Skin of body (tissue), 3 donors: ENCODE measurements at places on chromosomes 13 and 19.

DNA sequence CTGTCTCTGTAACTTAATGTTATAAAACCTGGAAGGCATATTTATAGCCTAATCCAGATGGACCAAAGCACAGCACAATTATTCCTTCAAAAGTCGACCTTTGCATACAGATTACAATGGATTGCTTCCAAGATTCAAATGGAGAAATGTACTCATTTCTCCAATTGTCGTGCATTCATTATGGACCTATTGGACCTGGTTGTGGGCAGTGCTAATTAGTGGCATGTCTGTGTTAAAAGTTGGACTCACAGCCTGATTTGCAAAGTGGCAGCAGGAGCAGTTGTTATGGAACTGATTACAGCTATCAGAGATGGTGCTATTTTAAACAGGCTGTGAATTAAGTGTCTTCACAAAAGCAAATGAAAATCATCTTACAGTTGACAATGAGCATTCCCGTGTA lies 1529.3 kb upstream of the SLC10A2 start:
- no peak for DNase-seq

DNA sequence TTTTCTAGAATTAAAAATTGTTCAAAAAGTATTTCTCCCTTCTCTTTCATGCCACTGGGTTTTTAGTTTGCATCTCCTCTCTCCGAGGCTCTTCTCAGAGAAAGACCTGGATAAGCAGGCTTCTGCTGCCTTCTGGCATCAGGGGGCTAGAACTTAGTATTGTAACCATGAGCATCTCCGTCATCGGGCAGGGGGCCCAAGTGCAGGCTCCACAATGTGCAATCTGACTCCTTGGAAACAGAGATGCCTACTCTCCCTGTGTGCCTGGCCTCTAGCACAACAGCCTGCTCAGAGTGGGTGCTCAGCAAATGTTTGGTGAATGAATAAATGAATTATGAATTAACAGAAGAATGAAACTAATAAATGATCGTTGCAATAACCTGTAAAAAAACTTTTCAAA lies 45.6 kb upstream of the MTIF3 start:
- no peak for DNase-seq

DNA sequence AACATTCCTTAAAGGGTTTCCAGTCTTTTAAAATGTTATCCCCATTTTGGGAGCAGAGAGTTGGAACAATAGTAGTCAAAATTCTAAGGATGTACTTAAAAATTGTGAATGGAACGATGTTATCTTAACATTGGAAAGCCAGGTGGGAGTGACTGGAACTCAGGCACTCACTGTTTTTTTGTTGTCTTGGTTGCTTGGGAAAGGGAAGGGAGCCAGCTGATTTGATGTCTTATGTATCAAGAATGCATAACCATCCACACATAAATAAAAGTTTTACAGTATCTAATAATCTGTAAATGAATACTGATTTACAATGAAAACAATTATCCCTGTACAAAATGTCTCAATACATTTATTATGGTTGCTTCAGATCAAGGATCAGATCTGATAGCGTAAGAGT lies 88.7 kb downstream of the SLC10A2 start:
- no peak for DNase-seq

DNA sequence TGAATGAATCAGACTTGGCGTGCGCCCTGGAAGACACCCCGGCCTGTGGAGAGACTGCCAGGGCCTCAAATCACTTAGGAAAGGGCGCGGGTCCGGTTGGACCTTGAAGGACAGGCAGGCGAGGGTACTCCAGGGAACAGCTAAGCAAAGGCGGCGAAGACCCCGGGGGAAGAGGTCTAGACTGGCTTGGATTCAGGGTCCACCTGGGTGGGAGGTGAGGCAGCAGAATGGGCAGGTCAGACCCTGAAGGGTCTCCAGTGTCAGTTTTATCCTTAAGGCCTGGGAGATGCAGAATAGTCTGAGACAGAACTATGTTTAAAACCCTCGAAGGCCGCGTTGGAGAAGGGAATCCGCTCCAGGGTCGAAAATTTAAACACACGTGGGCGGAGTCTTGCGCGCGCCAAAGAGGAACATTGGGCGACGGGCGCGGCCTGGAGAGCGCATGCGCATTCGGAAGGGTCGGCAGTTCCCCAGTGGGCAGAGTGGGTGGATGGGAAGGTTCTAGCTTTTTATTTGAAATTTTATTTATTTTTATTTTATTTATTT lies 567 bp upstream of the SMG9 start:
- peak; percentile 63 for DNase-seq

- DNase-seq: no peak
Measured at GRCh38 chr19:45876411-45877197, 9.3 kb downstream of the IRF2BP1 start.

GRCh38 chr13:27634791-27635190 lies 13.1 kb downstream of the POLR1D start:
- no peak for DNase-seq

GRCh38 chr13:29050719-29051118 lies 230.6 kb downstream of the MTUS2 start:
- DNase-seq: no peak
